NCI-H1694 treated with DMSO at 0.1 percent for 48 hours (cell line): ENCODE measurements at places on chromosomes 12 and 14.

GRCh38 chr14:59360923-59361794 lies 104.0 kb downstream of the GPR135 start:
- DNase-seq, result peak; percentile 85

GRCh38 chr12:8572507-8572906 lies 31.8 kb upstream of the CLEC4E start:
- DNase-seq, result no peak

DNA sequence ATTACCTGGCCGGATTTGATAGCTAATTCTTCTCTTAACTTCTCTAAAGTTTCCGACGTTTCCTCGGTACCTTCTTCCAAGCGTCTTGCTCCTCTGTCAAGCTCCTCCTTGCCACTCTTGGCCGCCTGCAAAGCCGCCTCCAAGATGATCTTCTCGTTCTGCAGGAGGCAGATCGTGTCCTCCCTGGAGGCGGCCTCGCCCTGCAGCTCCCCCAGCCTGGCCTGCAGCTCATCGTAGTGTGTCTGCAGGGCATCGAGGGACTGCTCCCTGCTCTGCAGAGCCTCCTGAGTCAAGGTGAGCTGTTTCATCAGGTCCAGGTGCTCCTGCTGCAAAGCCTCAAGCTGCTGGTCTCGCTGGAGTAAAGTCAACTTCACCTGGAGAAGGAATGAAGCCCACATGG lies 32.8 kb downstream of the GOLGA3 start:
- DNase-seq, result no peak

- DNase-seq, result no peak
Measured at GRCh38 chr14:77565289-77565993, 51.0 kb downstream of the SPTLC2 start.

DNA sequence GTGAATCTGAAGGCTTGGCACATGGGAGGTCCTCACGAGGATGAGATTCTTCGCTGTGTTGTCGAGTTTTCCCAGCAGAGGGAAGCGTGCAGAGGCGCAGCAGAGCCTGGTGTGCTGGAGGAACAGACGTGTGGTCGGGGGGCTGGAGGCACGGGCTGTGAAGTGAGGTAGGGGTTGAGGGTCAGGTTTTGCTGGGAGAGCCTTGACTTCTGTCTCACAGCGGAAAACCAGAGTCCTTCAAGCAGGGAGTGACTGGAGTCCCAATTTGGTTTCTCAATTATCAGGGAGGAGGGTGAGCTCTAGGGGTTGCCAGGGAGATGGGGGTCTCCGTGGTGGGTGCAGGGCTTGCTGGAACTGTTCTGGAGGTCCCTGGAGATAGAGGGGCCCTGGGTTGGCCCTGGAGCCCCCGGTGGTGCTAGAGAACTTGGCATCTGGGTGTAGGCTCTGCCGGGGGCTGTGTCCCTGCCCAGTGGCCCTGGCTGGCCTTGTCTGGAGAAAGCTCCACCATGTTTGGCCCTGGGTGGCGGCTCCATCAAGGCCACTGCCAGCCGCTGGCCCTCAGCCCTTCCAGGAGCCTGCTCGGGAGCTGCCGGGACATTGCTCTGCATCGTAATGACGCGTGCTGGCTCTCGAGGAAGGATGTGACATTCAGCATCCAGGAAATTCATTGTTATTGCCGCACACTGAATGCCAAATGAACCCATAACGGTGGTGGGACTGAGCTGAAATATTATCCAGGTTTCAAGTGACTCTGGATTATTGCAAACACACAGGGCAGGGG lies 215.7 kb downstream of the KIF26A start:
- DNase-seq, result no peak

DNA sequence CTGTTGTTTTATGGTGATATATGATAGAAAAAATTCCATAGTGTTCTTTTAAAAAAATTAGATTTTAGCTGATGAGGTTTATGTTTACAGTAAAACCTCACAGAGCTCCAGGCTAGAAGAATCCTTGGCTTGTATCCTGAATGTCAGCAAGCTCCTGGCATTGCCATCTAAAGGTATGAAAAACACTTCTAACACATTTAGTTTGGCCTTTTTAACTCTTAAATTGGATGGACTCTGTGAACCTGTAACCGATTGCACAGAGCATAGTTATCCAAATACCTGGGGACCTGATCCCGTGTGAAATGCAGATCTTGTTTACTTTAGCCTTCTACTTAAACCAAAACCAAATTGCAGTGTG lies 241.1 kb upstream of the DCN start:
- no peak for DNase-seq

DNA sequence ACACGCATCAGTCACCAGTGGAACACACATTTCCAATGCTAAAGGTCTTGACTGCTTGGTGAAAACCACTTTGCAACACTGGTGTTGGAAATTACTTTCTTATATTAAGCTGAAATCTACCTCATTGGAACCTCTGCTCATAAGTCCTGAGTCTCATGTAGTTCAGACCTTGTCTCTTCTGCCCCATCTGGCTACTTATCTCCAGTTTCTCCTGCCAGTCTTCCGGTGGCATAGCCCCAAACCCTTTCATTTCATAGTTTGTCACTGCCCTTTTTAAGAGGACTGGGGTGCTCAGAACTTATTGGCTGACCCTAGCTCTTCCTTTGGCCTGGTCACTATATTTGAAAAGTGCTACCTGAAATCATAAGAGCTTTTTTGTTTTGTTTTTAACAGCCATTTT lies 43.7 kb downstream of the HELB start:
- DNase-seq, result no peak

DNA sequence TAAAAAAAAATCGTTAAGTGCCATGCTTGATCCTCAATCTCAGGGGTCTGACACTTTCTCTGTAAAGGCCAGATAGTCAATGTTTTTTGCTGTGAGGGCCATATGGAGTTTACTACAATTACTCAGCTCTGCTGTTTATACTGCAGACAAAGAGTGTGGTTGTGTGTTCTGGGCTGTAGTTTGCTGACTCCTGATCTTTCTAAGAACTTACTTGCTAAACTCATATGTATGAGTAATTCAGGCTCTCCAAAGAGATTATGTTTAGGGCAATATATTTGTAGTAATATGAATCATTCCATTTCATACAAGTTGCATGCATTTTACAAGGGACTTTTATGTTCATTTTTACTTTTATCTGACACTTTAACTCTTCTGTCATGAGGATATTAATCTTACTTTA lies 188.2 kb downstream of the TMTC2 start:
- DNase-seq, result peak; percentile 87

DNA sequence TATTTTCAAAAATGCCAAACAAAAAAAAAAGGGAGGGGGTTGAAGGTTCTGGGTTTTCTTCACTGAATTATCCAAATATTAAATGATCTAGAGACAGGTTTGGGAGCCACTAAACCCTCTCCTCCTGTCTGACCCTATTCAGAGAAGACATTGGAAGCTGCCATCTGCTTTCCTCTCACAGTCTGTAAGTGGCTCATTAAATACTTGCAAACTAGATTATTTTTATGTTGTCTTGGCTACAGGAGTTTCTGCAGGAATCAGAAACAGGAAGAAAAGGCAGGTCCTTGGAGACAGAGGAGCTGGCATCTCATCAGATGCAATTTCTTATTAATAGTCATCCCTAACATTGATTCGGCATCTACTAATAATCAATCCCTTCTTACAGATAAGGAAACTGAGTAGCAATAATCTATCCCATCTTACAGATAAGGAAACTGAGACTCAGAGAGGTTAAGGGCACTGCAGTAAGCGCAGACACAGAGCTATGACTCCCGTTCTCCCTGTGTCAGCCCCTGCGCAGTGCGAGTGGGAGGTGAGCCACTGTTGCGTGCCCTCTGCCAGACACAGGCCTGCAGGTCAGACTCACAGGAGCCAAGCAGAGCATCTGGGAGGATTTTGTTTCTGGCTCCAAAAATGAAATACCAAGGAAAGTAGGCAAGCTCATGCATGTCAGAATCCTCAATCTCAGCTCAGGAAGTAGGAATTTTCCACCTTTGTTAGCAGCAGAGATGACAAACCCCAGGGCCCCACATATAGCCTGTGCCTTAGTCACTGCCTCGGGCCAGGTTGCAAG lies 11.0 kb downstream of the BDKRB2 start:
- DNase-seq, result no peak

GRCh38 chr14:45041641-45042040 lies 42.3 kb upstream of the PRPF39 start:
- DNase-seq, result no peak

DNA sequence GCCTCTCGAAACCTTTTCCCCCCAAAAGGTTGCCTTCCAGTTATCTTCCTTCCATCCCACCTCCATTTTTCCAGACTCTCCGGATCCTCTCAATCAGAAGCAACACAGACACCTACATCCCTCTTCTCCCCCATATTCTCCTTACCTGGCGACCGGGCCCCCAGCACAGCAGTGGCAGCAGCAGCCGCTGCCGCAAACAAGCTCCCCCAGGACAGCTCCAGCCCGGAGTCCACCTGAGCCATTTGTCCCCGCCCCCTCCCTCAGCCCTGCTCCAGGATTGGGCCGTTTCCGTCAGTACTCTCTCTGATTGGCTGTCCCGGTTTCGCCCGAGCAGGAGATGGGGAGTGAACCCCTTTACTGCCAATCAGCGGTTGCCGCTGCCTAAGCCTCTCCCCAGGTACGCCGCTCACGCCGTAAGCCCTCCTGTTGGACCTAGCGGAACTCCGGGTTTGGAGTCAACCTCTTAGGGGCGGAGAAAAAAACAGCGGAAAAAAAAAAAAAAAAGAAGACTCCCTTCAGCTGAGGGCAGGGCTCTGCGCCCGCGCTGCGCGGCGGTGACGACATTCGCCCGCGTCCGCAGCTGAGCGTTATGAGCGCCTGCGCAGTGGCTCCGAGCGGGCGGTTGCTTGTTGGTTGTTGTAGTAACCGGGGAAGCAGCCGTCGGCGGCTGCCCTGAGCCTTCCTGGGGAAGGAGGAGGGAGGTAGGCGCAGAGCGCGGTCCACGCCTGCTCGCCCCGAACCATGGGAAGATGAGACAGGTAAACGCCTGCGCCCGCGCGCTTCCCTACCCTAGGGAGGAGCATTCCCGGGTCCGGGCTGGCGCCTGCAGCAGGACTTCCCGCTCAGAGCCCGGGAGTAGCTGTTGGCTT lies at the start of the genes ERG28 and TTLL5:
Gene ERG28 (minus strand): TSS at position 247 of the 869 bp plus-strand sequence. CDS start 3,374 bp downstream, outside the sequence.
Gene TTLL5 (plus strand): TSS at position 617 of the 869 bp plus-strand sequence. CDS start 1,904 bp downstream, outside the sequence.
- DNase-seq, result peak; percentile 99

DNA sequence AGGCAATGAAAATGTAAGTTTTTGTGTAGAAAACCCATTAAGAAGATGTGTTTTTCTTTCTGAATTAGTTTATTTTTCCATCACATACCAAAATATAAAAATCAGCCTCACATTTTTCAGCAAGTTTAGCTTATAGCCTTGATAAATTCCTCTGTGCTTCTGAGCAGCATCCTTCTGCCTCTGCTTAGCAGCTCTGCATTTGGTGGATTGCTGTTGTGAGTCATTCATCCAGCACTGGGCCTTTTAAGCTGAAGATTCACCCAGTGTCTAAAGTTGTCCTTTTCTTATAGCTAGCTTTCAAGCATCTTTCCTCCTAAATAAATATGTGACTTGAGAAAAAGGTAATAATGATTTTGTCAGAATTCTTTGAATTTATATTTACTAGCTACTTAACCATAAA lies 206.1 kb downstream of the PCNX1 start:
- no peak for DNase-seq

GRCh38 chr14:68644101-68644500 lies 148.8 kb downstream of the ZFP36L1 start:
- DNase-seq, result no peak

- DNase-seq, result no peak
Measured at GRCh38 chr12:26732005-26732908, 100.7 kb downstream of the ITPR2 start.

DNA sequence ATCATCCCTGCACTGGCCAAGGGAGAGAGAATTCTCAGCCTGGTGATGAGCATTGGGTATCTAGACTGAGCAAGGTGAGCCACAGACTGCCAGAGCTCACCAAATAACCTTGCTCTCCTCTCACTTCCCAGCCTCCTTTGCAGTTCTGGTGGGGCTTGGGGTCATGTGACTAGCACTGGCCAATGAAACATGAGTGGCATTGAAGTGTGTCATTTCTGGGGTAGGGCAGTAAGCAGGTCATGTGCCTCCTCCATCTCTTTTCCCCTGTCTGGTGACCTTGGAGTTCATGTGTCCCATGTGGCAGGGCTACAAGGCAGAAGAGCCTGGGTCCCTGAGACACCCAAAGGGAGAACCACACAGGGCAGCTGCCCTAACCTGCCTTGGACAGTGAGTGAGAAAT lies 3.6 kb upstream of the KRT72 start:
- no peak for DNase-seq
